ENCODE measurements at places on chromosomes 3 and 15.

DNA sequence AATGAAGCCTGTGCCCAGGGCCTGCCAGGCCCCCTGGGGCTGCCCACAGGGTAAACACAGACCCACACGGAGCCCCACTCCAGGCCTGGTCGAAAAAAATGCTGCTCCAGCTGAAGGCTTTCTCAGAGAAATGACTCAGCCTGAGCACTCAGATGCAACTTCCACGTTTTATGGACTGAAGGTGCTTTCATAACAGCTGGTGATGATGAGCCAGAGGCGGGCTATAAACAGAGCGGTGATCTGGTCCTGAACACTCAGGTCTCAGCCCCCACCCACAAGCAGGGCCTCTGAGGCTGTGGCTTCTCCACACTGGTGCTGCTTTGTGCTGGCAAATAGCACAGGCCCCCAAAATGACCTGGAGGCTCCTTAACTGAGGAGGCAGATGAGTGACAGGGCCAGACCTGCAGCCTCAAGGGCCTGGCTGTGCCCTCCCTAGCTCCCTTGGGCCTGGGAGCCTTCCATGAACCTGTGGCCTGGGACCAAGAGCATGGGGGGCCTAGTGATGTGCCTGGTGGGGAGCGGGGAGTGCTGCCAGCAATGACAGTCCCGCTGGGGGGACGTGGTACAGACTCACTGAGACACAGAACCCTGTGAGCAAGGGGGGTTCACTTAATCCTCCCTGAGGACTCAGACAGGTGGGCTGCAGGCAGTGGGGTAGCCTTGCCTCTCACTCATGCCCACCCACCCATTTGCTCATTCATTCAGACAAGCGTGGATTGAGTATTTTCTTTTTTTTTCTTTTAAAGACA lies 23.0 kb upstream of the FURIN start:
- no peak for DNase-seq

GRCh38 chr3:55607844-55608243 lies 120.7 kb upstream of the WNT5A start:
- DNase-seq, result no peak

- DNase-seq, result no peak
Measured at GRCh38 chr3:426072-426471, 229.5 kb downstream of the CHL1 start.

DNA sequence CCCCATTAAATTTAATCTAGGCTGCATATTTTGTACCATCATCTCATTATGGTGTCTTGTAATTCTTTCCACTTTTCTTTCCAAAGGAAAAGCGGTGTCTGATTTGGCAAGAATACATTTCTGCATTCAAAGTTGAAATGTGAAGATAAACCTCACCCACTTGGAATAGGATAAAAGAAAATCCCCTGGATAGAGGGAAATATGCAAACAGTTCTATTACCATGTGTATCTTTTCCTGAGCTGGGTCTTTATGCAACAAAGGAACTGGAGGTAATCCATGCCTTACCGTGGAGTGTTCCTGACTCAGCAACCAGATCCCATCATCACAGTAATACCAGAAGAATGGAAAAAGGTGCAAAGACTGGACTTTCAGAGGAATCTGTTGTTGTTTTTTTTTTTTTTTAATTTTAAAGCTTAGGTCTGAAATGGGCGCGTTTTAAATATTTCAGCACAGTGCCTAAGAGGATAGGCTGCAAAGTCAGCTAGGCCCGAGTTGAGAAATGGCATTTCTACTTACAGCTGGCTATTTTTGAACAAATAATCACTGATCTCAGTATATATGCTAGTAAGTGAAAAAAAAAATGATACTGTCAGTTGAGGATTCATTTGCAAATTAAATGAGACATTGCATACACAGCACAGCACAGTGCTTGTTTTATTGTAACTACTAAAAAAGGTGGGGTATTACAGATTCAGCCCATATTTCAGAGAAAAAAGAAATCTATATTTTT lies 55.5 kb upstream of the ADAMTS9 start:
- DNase-seq, result no peak

DNA sequence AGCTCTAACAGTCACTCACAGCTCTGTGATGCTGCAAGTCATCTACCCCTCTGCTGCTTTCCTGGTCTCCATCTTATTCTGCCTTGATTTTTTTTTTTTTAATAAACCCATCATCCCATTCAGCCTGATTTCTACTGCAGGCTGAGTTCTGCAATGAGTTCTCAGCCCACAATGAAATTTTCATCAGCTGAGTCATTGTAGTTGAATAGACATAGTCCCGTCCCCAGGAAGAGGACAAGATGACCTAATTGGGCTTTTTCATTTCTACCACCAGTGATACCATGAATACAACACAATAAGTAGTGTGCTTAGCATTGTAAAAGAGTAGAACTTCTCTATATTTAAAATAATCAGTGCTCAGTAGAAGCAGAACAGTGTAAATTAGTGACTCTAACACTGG lies 59.3 kb downstream of the C3orf85 start:
- no peak for DNase-seq

- DNase-seq, result no peak
Measured at GRCh38 chr3:3998140-3998922, 199.1 kb downstream of the LRRN1 start.

DNA sequence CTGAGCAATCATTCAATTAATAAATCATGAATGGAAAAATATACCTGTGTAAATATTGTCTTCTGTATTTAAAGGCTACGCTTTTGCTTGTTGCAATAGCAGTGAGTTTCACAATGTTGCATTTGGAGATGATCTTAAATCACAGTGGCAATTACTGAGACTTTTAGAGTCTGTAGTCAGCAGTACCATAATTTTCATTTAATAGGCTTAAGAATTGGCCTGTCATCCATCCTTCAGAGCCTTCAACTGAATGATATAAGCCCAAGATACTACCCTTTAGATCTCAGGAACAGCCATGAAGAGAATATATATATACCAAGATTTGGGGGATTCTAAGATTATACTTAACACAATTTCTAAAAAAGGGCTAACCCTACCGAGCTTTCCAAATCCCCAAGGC lies 458.1 kb downstream of the GBE1 start:
- DNase-seq, result no peak

GRCh38 chr3:49533031-49533430 lies 21.2 kb upstream of the BSN start:
- DNase-seq, result no peak

- DNase-seq, result no peak
Measured at GRCh38 chr3:101038393-101038792, 45.2 kb upstream of the ABI3BP start.

GRCh38 chr3:162166543-162166942 lies 669.9 kb downstream of the OTOL1 start:
- DNase-seq, result no peak
